NCI-H2081 treated with DMSO at 0.1 percent for 48 hours (cell line): ENCODE measurements at places on chromosomes 1 and 21.

GRCh38 chr1:6503884-6504602 is 12.6 kb upstream of the PLEKHG5 start:
- DNase-seq, result no peak

DNA sequence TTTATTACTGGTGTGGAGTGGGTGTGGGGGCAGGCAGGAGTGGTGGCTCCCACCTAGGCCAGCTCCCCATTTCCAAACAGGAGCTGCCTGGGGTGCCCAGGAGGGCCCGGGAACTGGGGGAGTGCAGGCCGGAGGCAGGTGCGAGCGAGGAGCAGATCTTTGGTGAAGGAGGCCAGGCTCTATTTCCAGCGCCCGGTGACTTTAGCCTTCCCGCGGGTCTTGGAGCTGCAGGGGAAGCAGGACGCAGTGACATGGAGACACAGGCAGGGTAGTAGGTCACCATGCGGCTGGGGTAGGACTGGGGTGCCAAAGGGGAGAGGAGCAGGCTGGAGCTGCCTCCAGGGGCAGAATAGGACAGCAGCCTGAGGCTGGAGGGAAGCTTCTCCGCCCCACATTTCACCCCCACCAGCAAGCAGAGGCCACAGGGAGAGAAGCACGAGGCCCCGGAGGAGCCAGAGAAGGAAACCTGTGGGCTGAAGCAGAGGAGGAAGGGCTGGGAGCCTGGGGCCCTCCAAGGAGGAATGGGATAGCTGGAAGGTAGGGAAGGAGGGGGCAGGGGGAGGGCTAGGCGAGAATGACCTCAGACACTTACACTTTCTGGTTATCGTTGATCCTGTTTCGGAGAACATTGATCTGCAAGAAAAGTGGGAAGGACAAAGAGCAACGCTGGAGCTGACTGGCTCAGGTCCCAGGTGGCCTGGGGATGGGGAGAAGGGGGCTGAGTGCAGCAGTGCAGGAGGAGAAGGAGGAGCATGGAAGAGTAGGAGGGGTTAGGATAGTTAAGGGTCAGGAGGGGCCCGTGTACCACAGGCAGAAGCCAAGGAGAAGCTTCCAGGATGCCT is 18.2 kb downstream of the TNNT2 start:
- no peak for DNase-seq

DNA sequence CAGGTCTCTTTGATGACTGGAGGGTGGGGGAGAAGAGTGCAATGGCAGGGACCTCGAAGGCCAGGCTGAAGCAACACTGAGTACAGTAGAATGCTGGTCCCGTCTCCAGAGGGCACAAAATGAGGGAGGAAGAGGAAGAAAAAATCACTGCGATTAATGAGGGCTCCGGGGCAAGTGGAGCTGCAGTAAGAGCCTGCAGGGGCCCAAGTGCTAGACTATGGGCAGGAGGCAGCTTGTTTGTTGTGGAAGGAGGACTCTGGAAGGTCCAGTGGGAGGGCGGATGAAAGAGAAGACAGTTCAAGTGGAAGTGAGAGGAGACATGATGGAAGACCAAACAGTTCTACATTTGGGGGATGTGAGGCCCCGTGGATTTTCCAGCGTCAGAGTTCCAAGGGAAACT is 17.4 kb downstream of the TMCC2 start:
- no peak for DNase-seq

DNA sequence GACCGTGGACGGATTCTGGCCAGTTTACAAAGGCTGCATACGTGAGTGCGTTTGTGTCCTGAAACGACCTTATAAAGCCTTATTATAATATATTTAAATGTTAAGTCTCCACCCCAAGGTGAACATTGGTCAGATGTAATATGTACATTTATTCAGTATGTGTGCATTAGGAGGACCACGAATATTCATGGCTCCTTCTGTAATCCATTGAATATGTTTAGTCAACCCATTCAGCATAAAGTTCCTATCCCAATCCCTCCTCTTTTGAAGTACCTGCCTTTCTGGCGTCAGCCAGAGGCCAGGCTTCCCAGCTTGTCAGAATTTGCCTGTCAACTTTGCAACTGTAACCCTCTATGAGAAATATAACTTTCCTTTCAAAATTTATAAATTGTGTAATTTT is 10.4 kb upstream of the FLG start:
- DNase-seq, result no peak

- no peak for DNase-seq
These were observed 59.9 kb downstream of the SPSB1 start for GRCh38 chr1:9352377-9353134.

DNA sequence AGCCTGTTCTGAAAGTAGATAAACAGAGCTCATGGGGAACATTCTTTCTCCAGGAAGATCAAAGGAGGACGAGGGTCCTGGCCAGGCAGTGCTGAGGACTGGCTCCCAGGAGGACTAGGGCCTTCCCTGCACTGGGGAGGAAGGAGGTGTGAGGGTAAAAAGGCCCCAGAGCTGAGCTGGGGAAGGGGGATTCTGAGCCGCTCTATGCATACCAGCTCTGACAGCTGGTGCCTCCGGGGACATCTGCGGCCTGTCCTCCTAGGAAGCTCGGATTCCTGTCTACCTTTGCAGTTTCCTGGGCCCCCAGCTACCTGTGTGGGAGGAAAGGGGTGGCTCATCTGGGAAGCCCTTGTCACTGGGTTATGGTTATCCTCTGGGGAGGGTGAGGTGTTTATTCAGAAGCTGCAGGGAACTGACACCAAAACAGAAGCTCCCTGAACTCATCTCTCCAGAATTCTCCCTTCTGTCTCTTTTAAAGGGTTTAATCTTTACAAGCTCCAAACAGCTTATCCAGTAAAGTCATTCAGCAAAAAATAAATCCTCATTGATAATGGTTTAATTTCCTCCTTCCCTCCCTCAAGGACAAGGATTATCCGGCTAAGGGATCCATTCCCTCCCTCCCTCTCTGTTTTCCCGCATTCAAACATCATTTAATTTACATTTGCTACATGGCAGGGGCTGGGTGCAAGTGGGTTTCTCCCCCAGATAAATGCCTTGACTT is 31.0 kb downstream of the NENF start:
- no peak for DNase-seq

GRCh38 chr1:163035446-163036249 is 33.5 kb upstream of the RGS4 start:
- no peak for DNase-seq

DNA sequence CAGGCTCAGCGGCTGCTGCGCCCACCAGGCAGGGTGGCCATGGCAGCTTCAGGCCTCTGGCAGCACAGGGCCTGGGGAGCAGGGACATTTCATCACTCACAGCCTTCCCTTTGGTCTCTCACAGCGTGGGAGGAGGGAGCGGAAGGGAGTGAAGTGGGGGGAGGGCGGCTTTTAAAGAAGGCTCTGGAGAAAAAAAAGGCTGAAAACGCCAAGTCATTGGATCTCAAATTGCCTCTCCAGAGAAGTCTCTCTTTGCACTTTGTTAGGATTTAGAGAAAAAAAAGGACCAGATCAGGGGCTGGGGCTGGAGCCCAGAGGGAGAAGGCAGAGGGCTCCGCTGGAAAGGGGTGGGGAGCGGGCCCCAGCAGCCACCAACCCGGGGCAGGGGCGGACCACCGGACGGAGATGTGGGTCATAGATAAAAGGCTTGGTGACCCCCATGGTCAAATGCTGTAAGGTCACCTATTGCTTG is 209.9 kb downstream of the GRIK3 start:
- no peak for DNase-seq

DNA sequence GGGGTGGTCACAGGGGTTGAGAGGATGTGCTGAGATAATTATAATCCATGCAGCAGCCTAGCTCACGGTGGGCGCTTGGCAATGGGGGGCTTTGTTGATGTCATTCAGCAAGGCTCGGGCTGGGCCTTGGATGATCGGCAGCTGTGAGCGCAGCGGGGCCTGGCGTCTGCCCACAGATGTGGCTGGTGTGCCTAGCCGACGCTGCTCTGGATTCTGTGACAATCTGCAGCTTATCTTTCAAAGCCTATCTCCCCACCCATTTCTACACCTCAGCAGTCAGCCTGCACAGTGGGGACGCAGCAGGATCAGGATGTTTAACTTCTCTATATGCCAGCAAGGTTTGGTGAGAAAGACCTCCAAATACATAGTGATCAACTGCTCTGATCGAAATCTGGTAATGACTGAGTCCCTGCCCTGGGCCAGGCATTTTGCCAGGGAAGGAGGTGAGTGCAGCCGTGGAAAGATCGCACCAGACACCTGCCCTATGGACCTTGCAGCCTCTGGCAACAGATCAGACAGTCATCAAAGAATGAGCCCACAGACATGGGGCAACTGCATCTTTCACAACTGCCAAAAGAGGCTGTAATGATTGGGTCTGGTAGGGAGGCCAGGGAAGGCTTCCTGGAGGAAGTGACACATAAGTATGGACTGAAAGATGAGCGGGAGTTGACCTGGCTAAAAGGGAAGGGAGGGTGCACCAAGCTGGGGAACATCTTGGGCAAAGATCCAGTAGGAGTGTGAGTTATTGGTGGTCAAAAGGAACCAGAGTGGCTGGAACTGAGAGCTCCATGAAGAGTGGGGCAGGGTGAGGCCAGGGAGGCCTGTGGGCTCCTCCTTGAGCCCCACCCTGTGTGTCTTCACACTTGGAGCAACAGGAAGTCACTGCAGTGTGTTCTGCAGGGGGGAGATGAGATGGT is 35.3 kb downstream of the EPHB2 start:
- no peak for DNase-seq

DNA sequence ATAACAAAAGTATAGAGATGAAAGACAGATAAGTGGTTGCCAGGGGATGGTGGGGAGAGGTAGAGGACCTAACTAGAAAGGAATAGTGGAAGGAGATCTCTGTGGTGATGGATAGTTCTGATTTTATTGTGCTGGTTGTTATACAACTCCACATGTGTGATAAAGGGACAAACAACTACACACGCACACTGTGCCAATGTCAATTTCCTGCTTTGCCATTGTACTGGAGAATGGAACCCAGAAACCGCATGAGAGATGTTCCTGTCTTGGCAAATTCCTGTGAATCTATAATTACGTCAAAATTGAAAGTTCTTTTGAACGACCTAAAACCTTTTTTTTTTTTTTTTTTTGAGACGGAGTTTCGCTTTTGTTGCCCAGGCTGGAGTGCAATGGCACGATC is 11.0 kb downstream of the TNFRSF9 start:
- no peak for DNase-seq

GRCh38 chr1:27366411-27367159 is at the start of gene MAP3K6:
MAP3K6 (minus strand) TSS chr1:27366961; CDS start chr1:27366597, 364 bp downstream.
- no peak for DNase-seq

GRCh38 chr1:99672530-99673213 is 26.8 kb downstream of the PALMD start:
- DNase-seq, result no peak

DNA sequence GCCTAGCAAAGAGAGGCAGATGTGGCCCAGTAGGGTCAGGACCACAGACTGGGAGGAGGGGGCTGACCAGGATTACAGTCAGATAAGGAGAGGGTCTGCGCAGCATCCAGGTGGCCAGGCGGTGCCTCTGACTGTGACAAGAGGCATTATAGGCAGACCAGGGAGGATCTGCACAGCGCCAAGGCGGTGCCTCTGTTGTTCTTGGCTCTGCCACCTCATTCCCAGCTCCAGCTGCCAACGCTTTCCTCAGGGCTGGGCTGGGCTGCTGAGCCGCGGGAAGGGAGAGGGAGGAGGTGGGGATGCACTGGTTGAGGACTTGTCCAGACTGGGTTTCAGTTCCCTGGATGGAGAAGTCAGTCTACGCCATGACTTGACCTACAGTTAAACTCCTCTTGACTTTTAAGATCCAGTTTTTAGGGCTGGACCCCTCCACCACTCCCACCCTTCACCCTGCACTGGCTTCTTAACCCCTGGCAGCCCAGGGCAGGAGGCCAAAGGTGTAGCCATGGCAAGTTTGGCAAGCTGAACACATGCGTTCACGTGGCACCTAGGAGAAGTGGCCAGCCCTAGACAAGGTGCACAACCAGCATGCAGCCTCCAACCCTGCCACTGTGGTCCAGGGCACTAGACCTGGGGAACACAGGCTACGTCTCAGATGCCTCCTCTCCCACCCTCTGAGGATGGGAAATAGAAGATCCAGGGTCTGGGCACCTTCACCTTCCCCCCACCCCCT is 4.5 kb upstream of the CRABP2 start:
- no peak for DNase-seq

GRCh38 chr1:9136932-9137331 is 8.0 kb upstream of the GPR157 start:
- DNase-seq, result no peak

DNA sequence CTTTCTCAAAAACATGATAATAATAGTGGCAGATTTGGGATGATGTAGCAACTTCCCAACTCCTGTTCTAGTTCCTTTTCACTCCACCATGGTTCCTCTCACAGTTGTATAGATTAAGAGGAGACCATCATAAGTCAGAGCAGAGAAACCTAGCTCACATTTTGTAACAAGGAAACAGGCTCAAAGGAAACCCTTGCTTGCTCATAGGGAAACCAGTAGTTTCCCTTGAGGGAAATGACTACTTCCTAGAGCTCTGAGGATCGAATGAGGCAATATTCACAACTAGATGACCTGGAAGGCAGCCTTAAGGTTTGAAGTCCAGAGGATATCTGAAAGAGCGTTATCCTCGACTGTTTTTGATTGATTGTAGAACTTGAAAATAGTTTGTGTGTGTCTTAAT is 76.1 kb upstream of the C8B start:
- no peak for DNase-seq

DNA sequence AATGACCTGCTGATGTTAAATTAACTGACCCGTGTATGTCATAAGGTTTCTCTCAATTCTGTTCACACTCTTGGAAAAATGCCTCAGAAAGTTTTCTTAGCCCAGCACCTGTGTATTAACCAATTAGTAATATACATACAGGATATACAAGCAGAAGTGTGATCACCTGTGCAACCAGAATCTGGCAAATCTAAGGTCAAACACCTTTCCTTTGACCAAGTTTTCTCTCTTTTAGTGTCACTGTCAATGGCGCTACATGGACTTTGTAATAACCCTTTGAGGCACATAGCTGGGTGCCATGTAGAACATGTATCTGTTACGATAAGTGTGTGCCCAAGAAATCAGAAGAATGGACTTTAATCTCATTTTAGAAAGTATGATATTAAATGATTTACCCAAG is 1.1 kb downstream of the NCSTN start:
- no peak for DNase-seq

DNA sequence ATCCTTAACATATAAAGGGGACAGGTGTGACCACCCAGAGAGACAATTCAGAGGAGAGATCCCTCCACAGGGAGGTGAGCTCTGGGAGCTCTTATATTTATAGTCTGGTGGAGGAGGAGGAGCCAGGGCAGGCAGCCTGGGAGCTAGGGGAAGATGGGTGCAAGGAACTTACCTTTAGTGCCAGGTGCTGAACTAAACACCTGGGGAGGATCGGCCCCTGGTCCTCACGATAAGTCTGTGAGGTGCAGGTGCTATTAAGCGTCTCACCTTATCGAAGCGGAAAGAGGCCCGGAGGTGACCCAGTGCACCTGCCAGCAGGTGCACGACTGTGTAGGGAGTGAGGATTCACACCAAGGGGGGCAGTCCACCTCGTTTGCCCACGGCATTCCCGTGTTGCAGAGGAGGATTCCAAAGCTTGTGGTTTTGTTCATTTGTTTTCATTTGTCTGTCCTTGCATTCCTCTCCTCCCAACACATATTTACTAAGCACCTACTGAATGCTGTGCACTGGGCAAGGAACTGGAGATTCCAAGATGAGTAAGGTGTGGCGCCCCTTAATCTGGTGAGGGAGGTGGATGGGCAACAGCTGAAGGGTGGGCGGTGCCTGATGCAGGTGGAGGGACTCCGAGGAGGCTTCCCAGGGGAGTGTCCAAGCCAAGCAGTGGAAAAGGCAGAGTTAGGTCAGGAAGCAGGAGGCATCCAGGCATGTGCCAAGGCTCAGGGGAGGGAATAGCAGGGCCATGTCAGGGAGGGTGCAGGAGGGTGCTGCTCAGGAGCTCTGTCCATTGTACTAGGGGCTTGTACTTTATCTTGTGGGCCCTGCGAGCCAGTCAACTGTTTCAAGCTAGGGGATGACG is 11.5 kb downstream of the ARHGEF10L start:
- DNase-seq, result no peak

GRCh38 chr1:190679454-190679853 is 201.8 kb upstream of the BRINP3 start:
- DNase-seq, result no peak
